ENCODE measurements at places on chromosomes 2 and 18.

- no peak for DNase-seq
These were observed 141.2 kb downstream of the PID1 start for GRCh38 chr2:229129738-229130371.

DNA sequence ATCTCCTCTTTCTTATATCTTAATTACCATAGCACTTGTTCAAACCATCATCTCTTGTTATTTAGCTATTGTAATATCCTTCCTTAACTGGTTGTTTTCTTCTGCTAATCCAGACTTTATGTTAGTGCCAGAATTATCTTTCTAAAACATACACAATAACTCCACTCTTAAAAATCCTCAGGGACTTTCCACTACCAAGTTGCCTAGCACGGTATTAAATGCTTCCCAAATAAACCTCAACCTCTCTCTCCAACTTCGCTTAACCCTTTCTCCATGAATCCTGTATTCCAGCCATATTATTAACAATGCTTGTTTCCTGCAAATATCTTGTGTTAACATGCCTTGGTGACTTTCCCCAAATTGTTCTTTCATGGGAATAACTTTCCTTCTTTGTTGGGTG is 84.5 kb downstream of the FAM228A start:
- DNase-seq, result no peak

GRCh38 chr2:144583741-144584453 is 64.0 kb upstream of the ZEB2 start:
- no peak for DNase-seq

GRCh38 chr2:54830546-54830945 is 107.1 kb downstream of the EML6 start:
- DNase-seq, result no peak

- no peak for DNase-seq
These were observed 130.2 kb downstream of the SMAD2 start for GRCh38 chr18:47800248-47800647.

- DNase-seq, result no peak
These were observed 344.0 kb downstream of the ARHGAP15 start for GRCh38 chr2:143473216-143473615.

GRCh38 chr2:100953406-100954043 is 48.6 kb upstream of the RPL31 start:
- no peak for DNase-seq

GRCh38 chr18:75107931-75108276 is 101.0 kb downstream of the PTGR3 start:
- DNase-seq, result no peak

GRCh38 chr2:159612255-159612901 is 4.0 kb downstream of the BAZ2B start:
- DNase-seq, result no peak

DNA sequence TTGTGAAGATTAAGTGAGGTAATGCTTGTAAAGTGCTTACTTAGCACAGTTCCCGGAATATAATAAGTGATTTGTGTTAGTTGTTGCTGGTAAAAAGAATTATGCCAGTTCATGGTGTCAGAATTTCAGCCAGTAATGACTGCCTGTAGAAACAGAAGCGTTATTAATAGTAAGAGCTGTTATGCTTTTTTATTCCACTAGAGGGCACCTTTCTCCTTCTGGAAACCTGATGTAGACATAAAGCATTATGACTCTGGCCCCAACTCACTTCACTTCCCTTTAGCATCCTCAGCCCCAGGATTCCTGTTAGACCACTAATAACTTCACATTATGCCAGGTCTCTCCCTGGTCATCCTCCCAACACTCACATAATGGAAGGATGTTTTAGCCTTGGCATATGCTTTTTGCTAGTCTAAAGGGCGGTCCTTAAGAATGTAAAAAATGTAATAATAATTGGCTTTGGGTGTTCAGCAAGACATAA is 34.9 kb downstream of the C18orf54 start:
- no peak for DNase-seq

DNA sequence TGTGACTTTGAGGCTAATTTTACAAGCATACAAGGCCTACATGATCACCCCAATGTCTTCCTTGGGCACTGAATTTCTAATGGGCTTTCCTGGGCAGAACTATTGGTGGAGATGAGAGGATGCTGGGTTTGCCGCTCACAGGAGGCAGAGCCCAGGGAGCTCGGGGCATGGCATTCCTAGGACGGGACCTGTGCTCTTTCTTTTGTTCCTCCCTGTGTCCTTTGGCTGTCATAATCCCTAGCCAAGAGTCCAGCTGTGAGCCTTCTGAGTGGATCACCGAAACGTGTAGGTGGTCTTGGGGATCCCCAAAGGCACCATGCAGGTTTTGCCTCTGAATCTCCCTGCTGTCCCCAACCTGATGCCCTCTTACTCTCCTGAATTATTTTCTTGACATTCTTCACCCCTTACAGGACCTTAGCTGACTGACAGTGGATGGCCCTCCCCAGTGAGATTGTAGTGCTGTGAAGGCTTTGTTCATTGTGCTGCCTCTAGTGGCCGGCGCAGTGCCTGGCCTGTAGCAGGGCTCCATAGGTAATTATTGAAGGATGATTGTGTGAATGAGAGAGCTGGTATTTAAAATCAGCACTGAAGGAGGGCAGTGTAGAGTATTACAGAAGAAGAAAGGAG is 221.9 kb downstream of the ZNF407 start:
- peak; percentile 32 for DNase-seq

DNA sequence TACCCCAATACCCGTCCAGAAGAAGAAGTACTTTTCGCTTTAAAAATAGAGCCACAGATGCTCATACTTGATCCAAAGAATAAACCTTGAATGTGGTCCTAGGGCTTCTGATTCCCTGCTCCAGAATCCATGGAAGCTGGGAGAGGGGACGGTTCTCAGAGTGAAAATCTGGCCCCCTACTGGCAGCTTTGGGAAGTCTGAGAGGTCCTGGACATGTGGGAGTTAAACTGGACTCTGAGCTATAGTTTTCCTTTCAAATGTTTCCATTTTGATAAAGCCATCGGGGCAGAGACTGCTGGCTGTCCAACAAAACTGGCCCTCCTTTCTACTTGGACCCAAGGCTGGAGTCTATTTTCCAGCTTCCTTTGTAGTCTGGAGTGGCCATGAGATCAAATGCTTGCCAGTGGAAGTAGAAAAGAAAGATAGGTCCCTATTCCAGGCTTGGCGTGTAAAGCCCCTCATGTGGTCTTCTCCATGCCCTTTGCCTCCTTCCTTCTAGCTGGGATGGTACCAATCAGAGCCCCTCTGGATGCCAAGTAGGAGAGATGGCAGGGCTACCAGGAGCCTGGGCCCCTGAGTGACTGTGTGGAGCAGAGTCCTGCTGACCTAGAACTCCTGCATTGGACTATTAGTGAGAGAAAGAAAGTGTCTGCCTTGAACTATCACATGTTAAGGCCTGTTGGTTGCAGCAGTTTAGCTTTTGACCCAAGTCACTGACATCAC is 37.7 kb upstream of the TBC1D8 start:
- peak; percentile 50 for DNase-seq

- DNase-seq, result no peak
These were observed 844 bp upstream of the MPV17 start for GRCh38 chr2:27323596-27324285.

DNA sequence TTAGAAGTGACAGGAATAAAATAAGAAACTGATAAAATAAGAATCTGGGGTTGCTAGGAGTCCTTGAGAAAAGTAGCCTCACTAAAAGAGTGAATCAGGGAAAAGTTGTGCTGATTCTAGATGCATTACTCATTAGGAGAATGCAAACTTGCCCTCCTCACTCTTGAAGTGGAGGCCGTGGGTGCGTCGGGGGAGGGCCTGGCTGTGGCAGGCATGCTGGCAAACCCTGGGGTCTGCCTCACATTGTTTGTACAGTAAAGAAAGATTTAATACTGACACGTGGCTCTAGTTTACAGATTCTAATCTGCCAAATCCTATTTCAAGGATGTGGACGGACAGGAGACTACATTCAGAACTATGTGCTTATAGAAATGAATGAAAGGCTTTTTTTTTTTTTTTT is 41.9 kb downstream of the TANC1 start:
- peak; percentile 37 for DNase-seq

- no peak for DNase-seq
These were observed 29.6 kb upstream of the IL1R1 start for GRCh38 chr2:102112692-102113665.

DNA sequence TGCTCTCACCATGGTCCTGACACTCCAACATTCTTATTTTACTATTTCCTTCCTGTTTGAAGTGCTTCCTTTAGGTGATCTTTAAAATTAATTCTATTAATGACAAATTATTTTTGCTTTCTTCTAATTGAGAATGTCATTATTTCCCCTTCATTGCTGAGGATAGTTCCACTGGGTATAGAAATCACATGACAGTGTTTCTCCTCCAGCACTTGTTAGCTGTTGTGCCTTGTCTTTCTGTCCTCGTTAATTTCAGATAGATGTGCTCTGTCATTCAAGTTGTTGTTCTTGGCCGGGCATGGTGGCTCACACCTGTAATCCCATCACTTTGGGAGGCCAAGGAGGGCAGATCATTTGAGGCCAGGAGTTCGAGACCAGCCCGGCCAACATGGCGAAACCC is 321.0 kb upstream of the RAB6C start:
- no peak for DNase-seq

GRCh38 chr2:75133621-75134570 is 65.4 kb downstream of the TACR1 start:
- DNase-seq, result no peak

GRCh38 chr2:21633911-21634310 is 510.1 kb downstream of the TDRD15 start:
- peak; percentile 22 for DNase-seq

GRCh38 chr2:607172-607571 is 70.0 kb downstream of the TMEM18 start:
- no peak for DNase-seq

DNA sequence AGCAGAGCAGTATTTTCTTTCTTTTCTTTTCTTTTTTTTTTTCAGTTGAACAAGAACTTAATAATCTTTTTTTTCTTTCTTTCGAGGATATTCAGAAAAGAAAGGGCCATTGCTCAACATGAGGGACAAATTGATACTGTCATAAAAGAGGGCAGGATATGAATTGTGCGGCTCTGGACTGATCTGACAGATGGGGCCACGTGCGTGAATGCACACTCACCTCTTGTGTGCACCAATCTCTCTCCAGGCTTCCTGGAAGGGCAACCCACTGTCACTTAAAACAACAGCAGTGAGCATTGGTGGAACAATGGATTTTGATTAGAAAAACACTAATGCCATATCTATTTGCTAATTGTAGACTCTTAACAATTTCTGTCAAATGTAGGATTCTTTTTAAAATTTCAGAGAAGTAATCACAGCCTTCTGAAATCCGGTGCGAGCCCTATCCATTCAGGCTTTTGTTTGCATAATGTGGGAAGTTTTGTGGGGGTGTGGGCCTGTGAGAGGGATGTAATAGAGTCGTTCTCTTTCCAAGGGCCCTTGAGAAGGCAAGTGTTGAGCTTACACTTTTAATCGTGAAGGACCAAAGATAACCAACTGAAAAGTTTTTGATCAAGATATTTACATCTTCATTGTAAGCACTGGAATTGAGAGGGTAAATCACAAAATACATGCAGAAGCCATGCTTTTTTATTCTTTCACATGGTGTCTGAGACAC is 298.8 kb downstream of the SP3 start:
- DNase-seq, result no peak

DNA sequence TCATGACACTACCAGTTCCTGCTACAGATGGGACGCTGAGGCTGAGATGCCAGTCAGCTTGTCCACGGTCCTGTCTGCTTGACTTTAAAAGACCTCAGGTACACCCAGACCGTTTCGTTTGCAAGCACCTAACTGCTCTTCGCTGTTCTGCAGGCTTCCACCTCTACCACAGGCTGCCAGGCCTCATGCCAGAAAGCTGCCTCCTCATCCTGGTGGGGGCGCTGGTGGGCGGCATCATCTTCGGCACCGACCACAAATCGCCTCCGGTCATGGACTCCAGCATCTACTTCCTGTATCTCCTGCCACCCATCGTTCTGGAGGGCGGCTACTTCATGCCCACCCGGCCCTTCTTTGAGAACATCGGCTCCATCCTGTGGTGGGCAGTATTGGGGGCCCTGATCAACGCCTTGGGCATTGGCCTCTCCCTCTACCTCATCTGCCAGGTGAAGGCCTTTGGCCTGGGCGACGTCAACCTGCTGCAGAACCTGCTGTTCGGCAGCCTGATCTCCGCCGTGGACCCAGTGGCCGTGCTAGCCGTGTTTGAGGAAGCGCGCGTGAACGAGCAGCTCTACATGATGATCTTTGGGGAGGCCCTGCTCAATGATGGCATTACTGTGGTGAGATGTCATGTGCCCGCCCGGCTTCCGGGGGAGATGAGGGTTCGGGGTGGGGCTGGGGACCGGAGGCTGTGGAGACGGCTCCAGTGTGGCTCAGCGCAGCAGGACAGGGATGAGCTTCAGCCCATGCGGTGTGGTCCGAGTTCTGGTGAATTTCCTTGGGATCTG is 5.9 kb downstream of the SLC9A4 start:
- DNase-seq, result no peak

- DNase-seq, result no peak
These were observed 49.3 kb downstream of the NRP2 start for GRCh38 chr2:205731583-205731981.

GRCh38 chr2:33634261-33634910 is 35.3 kb upstream of the FAM98A start:
- no peak for DNase-seq

DNA sequence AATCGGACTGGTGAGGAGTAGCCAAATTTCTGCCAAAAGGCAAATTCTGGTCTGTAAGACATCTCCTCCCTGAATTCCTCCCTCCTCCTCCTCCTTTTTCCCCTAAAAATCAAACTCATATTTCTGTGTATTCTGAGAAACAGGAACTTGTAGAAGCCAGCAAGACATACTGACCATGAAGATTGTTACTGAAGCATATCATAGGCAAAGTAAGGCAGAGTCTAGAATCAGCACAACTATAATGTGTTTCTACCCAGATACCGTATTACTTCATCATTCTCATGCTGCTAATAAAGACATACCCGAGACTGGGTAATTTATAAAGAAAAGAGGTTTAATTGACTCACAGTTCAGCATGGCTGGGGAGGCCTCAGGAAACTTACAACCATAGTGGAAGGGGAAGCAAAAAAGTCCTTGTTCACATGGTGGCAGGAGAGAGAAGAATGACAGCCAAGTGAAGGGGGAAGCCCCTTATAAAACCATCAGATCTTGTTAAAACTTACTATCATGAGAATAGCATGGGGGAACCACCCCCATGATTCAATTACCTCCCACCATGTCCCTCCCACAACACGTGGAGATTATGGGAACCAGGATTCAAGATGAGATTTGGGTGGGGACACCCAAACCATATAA is 24.9 kb upstream of the EPC2 start:
- DNase-seq, result no peak

DNA sequence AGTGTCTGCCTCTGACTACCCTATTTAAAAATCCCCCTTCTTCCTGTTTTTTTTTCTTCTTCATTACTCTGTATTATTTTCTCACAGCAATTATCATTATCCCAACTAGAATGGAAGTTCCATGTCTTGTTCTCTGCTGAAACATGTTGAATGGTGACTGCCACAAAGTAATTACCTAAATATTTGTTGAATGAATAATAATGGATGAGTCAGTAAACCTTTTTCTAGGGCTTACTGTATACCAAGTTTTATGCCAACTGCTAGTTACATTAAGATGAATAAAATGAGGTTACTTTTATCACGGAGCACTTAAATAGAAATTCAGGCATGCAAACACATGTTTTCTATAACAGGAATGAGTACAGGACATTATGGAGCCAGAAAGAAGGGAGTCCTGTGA is 490.6 kb downstream of the THSD7B start:
- no peak for DNase-seq
